ENCODE measurements at places on chromosomes 2 and 18.

DNA sequence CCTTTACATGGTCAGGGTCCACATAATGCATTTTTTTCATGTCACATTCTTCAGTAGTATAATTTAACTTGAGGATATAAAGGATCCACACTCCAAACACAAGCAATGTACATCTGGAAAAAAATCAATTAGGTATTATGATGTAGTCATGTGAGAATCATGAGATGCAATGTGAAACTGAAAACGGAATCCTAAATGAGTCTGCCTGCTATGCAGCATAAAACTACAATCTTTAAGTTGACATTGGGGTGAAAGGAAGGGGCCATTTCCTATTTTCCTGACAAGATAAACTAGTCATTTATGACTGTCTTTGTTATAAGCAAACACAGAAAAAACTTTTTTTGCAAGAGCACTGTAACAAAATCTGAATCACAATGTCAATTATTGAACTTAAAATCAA, 27.6 kb downstream of the ST3GAL5 start:
- DNase-seq: no peak

DNA sequence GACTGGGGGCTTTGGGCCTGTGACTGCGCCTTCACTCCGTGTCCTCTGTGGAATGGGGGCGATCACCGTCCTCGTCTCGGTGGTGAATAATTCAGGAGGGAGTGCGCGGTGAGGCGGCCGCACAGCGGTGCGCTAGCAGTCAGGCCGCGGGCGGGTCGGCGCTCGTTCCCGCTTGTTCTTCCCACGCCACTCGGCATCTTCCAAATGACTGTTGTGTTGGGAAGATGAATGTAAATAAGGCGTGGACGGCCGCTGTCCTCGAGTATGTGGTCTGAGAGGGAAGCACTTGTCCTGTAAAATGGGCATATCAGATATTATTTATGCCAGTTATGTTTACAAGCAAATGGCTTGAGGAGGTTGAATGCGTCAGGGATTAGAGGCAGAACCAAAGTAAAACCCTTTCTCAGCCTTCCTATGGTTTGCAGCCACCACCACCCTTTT, 608 bp upstream of the VPS4B start:
- no peak for DNase-seq

- no peak for DNase-seq
Observed at GRCh38 chr2:54572636-54573536, 116.8 kb downstream of the SPTBN1 start.

GRCh38 chr18:29181151-29181901, 1004.4 kb upstream of the CDH2 start:
- no peak for DNase-seq

- no peak for DNase-seq
Observed at GRCh38 chr2:200652158-200652557, 66.3 kb downstream of the AOX1 start.

- no peak for DNase-seq
Observed at GRCh38 chr2:79715338-79715737, 202.5 kb downstream of the CTNNA2 start.

GRCh38 chr2:215753808-215754207, 259.5 kb downstream of the MREG start:
- no peak for DNase-seq

GRCh38 chr2:205383601-205384000, 298.7 kb upstream of the NRP2 start:
- DNase-seq: no peak

All from activated B cell treated with CpG ODN at 0.5 μM for 24 hours (primary cell).